ENCODE measurements at places on chromosomes 7 and 10.

GRCh38 chr10:87541114-87541513 lies 36.4 kb downstream of the MINPP1 start:
- H3K4me3 ChIP-seq: no peak overlapping the region
- H3K27me3 ChIP-seq: no peaks in the 10 kb centered on the region
- peaks cover 13% of the 10 kb centered on the region for H3K4me1 ChIP-seq
- no peak for DNase-seq
- H3K27ac ChIP-seq: no peak overlapping the region
- H3K36me3 ChIP-seq: peaks cover 15% of the 10 kb centered on the region

- H3K27me3 ChIP-seq: peaks cover 18% of the 10 kb centered on the region
- no peak for DNase-seq
- no peak overlapping the region for H3K4me3 ChIP-seq
- H3K36me3 ChIP-seq: peaks cover 5% of the 10 kb centered on the region
Measured at GRCh38 chr10:8352171-8353075, 297.9 kb downstream of the GATA3 start.

- no peaks in the 10 kb centered on the region for H3K27me3 ChIP-seq
- DNase-seq: no peak
- no peak overlapping the region for H3K4me3 ChIP-seq
- no peaks in the 10 kb centered on the region for H3K4me1 ChIP-seq
- H3K27ac ChIP-seq: no peak overlapping the region
Measured at GRCh38 chr7:147885869-147886268, 704.7 kb upstream of the C7orf33 start.

- peaks cover 4% of the 10 kb centered on the region for H3K4me1 ChIP-seq
- no peak overlapping the region for H3K27ac ChIP-seq
- no peak for DNase-seq
- no peak overlapping the region for H3K4me3 ChIP-seq
Measured at GRCh38 chr7:116340943-116341907, 130.9 kb downstream of the TES start.
